Activated naive CD8-positive, alpha-beta T cell treated with anti-CD3 and anti-CD28 coated beads, Interleukin-2, amount 50 U/mL, for 24 hours (primary cell): ENCODE measurements at places on chromosomes 7 and 10.

- DNase-seq = no peak
These were observed 44.4 kb downstream of the MYPN start for GRCh38 chr10:68153473-68154210.

DNA sequence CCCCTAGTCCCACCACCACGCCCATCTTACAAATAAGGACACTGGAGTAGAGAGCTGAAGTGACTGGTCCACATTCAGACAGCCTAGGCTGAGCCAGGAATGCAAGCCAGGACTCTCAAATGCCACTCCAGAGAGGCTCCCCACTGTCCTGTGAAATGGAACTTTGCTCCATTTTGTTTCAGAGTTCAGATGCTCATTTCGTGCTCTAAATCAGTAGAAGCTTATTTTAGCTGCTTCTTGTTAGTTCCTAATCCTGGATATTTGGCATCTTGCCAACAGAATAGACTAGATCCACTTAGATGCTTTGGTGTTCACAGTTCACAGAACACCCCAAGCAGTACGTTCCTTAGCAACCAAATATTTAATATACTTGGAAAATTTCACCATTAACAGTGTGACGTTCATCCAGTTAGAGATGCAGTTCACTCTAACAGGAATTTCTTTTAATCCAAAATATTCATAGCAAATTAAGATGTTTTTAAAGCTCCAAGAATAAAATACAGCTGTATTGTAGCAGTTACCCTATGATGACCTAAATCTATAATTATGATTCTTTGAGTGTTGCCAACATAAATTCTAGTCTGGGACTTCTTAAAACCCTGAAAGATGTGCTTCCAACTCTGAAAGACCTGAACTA, 7.3 kb downstream of the MMP21 start:
- DNase-seq = no peak

GRCh38 chr7:46979439-46979838, 602.5 kb downstream of the TNS3 start:
- no peak for DNase-seq

GRCh38 chr10:37712489-37713131, 144.8 kb downstream of the ZNF248 start:
- no peak for DNase-seq

GRCh38 chr7:139680676-139681462, 96.9 kb downstream of the HIPK2 start:
- peak; percentile 81 for DNase-seq

DNA sequence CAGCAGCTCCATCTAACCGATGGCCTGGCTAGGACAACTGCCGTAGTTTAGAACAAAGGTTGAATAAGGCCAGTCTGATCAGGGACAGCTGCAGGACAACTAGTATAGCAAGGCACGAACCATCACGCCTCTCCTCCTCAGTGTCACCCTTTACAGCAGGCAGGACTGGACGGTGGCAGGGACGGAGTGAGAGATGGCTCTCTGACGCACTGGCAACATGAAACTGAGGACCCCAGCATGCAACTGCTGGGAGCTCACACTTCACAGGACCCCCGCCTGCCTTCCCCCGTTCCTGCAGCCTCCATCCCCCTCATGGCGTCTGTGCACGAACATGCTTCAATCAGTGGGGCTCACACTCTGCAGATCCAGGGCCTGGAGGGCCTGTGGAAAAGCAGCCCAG, 53.7 kb downstream of the ZRANB1 start:
- DNase-seq = no peak

DNA sequence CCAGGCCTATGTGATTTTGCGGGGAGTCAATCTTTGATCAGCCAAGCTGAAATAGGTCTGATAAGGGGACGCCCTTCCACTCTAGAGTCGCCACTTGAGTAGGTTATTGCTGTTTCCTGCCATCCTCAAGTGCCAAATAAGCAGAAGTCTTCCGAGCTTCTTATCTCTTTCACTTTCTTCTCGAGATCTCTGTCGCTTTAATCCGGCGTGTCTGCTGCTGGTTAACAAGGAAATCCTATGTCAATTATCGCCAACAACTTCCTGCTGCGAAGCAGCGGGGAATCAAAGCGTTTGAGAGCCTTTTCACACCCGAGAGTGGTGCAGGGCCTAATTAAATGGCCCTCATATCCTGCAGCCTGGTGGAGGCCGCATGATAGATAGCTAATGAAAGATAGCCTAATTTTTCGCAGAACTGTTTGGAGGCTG, 215.9 kb downstream of the RAB11FIP2 start:
- DNase-seq = no peak

DNA sequence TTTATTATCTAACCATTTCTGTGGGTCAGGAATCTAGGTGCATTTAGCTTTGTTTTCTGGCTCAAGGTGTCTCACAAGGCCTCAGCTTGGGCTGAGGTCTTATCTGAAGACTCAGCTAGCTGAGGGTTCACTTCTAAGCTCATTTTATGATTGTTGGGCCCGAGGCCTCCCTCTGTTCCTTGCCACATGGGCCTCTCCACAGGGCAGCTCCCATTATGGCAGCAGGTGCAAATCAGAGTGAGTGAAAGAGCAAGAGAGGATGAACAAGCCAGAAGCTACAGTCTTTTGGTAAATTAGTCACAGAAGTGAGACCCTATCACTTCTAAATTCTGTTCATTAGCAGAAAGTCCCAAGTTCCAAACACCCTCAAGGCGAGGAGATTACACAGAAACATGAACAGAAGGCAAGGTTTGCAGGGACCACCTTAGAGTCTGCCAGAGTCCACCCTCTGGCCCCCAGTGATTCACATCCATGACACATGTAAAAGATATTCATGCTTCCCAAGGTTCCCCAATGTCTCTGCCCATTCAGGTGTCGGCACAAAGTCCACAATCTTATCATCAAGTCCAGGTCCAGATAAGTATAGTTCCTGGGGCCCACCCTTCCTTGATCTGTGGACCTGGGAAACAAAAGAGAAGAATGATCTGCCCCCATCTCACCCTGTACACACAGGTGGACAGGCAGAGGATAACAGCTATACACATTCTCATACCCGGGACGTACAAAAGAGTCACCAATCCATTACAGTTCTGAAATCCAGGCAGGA, 23.7 kb downstream of the FIGNL1 start:
- DNase-seq = no peak

DNA sequence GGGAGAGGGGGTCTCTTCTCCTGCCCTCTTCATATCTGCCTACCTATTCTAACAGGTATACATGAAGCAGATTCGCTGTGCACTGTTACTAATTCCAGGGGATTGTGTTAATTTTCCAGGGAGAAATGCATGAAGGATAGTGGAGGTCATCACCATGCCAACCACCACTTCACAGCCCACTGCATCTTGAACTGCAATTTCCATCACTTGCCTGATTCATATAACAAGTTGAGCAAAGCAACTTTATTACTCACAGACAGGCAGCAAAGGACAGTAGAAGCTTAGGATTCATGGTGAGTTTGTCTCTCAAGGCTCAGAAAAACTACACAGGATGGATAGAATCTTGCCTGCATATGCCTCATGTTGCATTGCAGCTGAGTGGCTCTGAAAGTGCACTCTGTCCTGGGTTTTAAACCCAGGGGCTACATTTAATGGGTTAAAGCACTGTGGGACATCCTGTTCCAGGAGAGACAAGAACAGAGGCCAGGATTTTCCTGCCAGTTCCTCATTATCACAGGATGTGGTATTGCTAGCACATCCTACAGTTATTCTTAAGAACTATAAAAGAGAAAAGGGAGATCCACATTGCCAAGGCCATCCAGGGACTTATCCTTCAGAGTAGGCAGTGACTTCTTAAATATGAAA, 136.9 kb upstream of the PRSS1 start:
- DNase-seq = no peak

GRCh38 chr7:123746931-123747488, 1.8 kb downstream of the WASL start:
- no peak for DNase-seq

GRCh38 chr10:72736828-72737220, 44.9 kb downstream of the MCU start:
- DNase-seq = no peak

- DNase-seq = no peak
These were observed 43.6 kb downstream of the NSUN6 start for GRCh38 chr10:18607503-18608378.

DNA sequence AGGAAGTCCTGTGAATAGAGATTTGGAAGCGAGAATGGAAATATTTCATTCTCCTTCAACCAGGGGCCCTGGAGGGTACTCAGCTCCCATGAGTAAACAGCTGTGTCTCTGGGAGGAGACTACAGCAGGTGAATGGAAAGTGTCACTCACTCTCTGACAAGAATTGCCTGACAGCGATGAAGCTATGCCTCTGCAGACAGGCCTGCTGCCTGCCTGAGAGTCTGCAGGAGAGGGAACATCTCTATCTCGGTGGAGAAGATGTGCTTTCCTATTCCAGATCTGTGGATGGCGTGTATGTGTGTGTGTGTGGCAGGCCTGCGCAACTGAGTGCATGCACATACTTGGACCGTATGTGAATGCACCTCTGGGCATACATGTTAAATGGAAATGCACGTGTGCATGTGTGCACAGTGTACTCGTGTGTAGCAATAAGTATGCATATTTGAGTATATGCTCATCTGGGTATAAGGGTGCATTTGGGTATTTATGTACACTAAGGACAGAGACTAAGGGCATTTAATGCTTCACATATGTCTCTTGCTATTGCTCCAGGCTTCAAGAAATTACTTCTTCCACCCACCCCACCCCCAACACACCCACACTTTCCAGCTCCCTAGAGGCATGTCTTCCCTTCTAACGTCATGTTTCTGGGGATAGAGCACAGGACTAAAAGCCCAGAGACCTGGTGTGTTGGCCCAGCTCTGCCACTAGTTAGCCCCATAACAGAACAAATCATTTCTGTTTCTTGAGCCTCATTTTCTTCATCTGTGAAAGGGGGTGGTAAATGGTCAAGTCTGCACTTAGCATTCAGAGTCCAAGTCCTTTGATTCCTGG, 4.6 kb upstream of the ADCYAP1R1 start:
- no peak for DNase-seq

DNA sequence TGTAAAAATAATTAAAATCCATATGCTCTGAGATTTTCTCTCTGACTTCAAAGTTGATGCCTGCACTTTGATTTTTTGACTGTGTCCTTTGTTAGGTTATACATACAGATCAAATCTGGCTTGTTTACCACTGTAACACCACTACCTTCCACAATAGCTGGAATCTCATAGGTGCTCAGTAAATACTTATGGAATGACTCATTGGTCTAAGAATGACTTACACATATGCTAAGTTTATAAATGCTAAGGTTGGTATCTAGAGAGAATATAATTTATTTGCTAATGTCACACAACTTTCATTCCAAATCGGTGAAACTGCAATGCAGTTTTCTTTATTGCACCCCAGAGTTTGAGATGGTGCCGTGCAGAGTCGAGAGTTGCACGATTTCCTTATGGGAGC, 578.5 kb downstream of the SH2D4B start:
- no peak for DNase-seq

DNA sequence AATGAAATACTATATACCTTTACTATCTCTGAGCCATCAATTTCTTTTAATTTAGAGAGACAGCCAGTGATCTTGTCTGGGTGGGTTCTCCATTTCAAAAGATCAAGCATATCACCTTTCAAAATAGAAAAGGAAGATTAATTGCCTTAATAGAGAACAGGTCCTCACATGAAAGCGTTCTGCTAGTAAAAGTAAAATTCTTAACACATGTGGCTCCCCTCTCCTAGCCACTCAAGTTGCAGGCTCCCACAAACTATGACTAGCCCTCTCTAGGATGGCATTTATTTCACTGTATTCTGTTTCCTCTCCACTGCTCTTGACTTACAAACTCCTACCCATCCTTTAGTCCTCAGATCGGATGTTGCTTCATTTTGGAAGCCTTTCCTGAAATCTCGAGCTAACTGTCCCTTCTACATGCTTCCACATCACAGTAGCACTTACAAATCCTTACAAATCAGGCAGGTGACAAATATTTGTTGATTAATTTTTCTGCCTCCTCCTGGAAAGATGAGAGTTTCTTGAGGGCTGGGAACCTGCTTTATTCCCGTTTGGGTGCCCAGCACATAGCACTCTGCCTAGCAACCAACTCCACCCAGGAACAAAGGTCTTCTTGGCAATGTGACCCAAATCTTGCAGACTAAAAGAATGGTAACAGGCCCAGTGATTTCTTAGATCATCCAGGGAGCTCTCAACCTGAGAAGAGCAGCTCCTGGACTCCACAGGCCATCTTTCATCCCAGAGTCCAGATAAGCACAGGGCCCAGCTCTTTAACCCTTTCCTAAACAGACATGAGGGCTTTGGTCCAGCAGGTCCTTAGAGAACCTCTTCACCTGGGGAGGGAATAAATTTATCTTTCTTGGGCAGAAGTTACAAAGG, 310.4 kb upstream of the IMMP2L start:
- DNase-seq = no peak

DNA sequence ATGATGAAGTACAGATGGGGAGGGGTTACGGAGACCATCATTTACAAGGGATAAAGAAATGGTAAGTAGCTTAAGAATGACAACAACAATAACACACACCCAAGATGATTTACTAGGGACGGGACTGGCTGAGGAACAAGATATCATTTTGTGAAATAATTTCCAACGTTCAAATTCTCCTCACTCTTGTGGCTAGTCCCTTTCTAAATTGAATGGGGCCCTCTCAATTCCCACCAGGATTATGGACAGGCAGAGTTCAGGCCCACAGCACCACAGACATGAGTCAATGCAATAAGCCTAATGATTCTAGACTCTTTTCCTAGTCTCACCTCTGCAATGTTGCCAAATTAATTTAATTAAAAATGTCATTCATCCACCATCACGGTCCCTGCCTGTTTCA, 448.1 kb downstream of the KCNMA1 start:
- no peak for DNase-seq

GRCh38 chr10:98848361-98848760, 387.3 kb downstream of the HPSE2 start:
- no peak for DNase-seq

DNA sequence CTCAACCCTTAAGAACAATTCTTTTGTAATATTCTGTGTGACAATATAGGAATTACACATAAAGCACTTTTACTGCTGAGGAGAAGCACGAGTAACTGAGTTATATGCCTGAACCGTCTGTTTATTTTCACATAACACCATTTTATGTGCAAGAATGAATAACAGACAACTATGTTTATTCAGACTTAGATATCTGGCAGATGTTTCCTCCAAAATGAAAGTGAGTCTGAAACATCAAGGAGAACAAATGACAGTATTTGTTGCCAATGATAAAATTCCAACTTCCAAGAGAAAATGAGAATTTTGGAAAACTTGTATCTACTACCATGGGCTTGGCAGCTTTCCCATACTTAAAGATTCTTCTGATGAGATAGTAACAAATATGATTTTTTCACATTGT, 51.4 kb downstream of the DNMBP start:
- no peak for DNase-seq

GRCh38 chr7:953547-954327, 743 bp downstream of the ADAP1 start:
- DNase-seq = peak; percentile 28
